ENCODE measurements at places on chromosomes 4 and X.

- DNase-seq: no peak
Measured at GRCh38 chr4:55618546-55619143, 17.5 kb downstream of the NMU start.

DNA sequence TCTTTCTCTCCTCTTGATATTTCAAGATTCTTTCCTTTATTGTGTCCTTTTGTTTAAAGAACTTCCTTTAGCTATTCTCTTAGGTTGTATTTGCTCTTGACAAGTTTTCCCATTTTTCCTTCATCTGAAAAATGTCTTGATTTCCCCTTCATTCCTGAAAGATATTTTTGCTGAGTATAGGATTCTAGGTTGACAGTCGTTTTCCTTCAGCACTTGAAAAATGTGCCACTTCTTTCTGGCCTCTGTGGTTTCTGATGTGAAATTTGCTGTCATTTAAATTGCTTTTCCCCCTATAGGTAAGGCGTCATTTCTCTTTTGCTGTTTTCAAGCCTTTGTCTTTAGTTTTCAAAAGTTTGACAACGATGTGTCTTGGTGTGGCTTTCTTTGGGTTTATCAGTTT is 23.3 kb upstream of the LAMTOR3 start:
- no peak for DNase-seq

GRCh38 chr4:87235020-87235671 is 14.7 kb upstream of the KLHL8 start:
- no peak for DNase-seq

- no peak for DNase-seq
Measured at GRCh38 chr4:163470391-163470790, 3.2 kb downstream of the TKTL2 start.

DNA sequence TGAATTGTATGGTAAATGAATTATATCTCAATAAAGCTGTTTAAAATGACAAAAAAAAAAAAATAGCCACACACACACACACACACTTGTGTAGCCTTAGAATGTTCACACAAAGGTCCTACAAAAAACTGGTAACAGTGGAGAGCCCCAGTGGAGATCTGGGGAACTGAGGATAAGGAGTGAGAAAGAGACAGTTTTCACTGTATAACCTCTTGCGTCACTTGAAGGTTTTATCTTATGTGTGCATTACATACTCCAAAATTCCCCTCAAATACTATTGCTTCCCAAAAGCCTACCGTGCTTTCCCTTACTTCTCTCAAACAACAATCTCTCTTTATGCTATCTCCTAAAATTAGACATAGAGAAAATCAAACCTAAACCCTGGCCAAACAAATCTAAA is 67.8 kb downstream of the SMC1A start:
- no peak for DNase-seq

GRCh38 chr4:74933562-74934015 is 673 bp downstream of the PARM1 start:
- DNase-seq: no peak

Data from AG09319 (cell line).